ENCODE measurements at places on chromosomes 16 and 17.
A peak's percentile ranks its signal among the peaks of the same experiment; 100 is the strongest.

DNA sequence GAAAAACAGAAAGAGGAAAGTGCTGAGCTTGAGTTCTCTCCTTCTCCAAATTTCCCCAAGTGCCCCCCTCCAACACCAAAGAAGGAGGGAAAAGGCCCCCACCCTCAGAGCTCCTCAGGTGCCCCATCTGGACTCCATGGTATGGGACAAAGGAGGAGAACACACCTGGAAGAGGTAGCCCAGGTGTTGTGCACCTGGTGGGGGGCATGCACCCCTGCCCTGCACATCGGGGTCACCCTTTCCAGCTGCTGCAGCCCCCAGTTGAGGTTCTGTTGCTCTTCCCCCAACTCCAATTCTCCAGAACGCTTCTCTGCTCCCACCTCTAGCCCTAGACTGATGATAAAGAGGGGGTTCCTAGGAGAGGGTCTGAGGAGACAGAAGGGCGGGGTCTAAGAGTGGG is 3.0 kb upstream of the COL1A1 start:
- no peak for DNase-seq

GRCh38 chr17:13157656-13158055 is 139.8 kb upstream of the ELAC2 start:
- no peak for DNase-seq

DNA sequence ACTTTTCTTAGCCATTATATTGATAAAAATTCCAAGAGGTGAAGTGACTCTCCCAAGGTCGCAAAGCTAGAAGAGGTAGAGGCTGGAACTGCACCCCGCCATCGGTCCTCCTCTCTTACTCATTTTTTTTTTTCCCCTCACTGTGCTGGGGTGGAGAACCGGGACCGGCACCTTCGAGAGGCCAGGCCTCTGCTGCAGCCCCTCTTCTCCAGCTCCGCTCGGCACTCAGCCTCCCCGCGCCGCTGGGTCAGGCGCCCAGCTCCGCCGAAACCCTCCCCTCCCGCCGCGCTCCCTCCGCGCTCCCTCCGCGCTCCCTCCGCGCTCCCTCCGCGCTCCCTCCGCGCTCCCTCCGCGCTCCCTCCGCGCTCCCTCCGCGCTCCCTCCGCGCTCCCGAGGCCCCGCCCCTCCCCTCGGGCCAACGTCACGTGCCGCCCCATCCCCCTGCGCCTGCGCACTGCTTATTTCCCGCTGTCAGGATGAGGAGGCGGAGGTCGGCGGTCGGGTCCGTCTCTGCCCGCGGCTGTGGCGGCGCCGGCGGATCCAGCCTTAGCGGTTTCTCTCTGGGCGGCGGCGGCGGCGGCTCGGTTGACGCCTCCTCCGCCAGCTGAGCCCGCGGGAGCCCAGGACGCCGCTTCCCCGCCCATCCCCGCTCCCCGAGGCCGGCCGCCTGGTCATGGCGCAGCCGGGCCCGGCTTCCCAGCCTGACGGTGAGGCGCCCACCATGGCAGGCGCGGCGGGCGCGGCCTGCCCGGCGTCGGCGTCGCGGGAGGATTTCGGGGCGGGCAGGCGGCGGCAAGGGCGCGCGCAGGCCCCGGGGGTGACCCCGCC is at the start of gene RABEP1:
RABEP1 (plus strand) TSS at position 471 of the 828 bp plus-strand sequence; CDS start at position 674, 203 bp downstream.
- peak; percentile 94 for DNase-seq

DNA sequence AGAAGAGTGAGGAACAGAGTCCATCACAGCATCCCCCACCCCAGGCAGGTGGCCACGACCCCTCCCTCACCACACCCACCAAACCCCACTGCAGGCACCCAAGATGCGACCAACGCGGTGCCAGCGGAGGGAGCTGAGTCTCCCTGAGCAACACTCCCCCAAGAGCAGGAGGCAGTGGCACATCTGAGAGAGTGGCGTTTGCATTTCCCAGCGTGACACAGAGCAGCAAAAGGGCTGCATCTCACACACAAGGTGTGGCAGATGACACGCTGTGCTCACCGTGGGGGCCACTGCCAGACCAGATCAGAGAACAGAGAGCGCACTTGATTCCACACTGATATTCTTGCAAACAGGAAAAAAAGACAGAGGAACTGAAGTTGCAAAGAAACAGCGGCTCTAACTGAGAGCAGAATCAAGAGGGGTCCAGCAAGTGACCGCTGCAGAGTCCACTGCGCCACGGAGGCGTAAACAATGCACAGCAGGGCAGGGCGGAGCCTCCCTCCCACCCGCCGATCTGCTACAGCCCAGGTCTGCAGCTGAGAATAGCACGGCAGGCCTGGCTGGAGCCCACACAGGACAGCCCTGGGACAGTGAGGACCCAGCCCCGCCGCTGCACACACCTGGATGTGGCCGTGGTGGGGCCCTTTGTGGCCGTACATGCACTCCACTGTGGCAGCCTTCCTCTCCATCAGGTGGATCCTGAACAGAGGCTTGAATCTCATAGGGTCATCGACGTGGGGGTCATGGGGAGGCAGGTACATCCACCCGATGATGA is 26.0 kb upstream of the C16orf95 start:
- no peak for DNase-seq

DNA sequence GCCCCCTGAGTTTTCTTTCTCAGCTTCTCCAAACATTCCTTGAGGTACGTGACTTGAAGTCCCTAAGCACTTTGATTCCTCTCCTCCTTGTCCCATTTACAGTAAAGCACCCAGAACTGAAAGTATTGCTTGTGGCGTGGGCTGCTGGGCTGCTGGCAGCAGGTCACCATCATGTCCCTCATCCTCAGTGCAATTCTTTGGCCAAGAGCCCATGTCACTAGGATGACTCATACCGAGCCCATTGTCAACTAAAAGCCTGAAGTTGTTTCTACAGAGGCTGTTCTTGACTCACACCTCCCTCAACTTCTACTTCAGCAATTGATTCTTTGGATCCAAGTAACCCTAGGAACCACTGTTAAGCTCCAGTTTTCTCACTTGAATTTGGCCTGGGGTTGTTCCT is 54.3 kb downstream of the KPNA2 start:
- no peak for DNase-seq

DNA sequence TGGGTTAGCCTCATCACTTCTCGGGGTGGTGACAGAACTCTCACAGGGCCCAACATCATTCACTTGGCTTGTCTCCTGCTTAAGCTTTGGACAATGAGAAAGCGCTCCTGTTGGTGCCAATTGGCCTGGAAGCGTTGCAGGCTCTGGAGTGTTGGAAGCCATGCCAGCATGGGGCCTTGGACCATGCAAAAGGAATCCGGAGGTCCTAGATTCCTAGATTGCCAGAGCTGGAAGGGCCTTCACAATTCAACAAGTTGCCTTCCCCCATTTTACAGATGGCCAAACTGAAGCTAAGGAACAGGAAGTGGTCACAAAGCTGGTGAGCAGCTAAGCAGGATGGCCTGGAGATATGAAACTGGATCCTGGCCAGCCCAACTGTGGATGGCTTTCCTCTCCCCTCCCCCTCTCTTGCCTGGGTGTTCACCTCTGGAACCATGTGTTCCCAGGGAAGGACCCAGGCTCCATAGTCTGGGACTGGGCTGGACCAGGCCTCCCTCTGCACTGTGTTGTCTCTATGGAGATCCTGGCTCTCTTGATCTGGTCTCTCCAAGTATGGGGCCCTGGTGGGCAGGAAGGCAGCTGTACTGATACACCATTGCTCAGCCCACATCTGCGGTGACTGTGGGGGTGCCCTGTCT is 6.0 kb upstream of the IGFBP4 start:
- no peak for DNase-seq

- DNase-seq, result no peak
Observed at GRCh38 chr16:58495521-58496331, 4.2 kb upstream of the NDRG4 start.

GRCh38 chr17:65556910-65557348 is 4.5 kb downstream of the AXIN2 start:
- no peak for DNase-seq

GRCh38 chr16:27245276-27246172 is 23.0 kb downstream of the NSMCE1 start:
- no peak for DNase-seq

DNA sequence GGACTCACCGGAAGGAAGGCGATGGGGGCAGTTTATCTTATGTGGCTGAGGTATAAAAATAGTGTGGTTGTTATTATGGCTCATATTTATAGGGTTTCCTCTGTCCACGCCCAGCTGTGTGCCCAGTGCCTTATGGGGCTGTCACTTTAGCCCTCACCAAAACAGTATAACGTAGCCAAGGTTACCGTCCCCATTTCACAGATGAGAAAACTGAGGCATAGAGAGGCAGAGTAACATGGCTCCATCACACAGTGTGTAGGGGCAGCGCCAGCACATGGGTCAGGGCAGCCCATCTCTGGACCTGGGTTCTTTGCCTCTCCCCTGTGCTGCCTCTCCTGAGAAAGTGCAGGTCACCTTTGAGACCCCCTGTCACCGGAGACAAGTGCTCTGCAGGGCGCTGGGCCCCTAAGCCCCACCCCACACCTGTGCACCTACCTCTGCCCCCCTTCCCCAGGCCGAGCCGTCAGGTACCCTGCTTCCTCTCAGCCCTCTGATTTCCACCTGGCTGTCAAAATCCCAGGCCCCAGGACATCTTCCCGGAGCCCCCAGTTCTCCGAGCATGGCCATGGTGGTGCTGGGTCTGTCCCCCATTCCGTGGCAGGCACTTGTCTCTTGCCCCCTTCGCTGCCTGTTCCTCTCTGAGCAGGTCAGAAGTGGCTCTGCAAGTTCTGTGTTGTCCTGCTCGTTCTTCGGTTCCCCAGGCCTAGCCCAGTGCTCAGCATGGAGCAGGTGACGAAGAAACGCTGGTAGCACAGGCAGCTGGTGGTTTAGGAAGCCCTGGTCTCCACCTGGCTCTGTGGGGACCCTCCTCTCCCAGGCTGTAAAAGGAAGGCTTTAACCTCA is 7.2 kb downstream of the KIAA0513 start:
- DNase-seq, result no peak

- DNase-seq, result no peak
Observed at GRCh38 chr16:86664522-86665318, 86.4 kb downstream of the FOXL1 start.

DNA sequence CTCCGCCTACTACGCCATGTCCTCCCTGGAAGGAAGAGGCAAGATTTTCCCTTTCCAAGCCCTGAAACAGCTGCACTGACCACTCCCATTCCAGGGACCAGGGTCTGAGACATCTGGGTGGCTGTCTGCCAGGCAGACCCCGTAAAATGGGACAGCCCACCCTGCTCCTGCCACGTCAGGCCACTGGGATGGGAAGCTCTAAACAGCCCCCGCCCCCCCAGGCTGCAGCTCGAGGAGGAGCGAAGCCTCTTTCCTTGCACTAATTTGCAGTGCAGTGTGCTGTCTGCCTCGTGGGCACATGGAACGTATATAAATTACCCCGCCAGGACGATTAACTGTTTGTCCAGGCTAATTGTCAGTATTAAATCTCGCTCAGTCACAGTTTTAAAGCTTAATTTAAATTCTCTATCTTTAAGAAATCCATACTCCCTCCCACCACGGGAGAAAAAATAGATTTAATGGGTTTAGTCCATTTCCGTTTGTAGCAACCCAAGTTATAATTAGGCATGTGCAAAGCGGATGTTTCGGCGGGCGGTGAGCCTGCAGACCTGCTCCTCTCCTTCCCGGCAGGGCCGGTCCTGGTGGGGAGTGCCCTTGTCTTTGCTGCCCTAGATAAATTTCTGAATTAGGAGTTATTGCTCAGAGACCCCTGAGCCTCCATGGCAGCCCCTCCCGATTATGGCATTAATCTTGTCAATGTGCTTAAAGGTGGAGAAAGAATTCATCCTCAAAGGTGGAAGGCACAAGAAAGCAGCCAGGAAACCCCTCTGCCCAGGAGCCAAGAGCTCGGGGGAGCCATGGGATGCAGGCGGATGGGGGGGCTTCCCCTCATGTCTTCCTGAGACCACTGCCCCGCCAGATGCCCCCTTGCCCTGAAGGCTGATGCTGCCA is 268.0 kb upstream of the TNRC6C start:
- DNase-seq, result no peak

- no peak for DNase-seq
Observed at GRCh38 chr17:17343160-17343735, 40.1 kb downstream of the NT5M start.
